Activated T-helper 17 cell treated with anti-CD3 and anti-CD28 coated beads, Interleukin-2, amount 50 U/mL, for 72 hours (primary cell): ENCODE measurements at places on chromosomes 12 and 14. TPM values are rescaled to one million over a fixed set of nuclear protein-coding genes. Genes with fewer than 3 reads are reported as not detected.

DNA sequence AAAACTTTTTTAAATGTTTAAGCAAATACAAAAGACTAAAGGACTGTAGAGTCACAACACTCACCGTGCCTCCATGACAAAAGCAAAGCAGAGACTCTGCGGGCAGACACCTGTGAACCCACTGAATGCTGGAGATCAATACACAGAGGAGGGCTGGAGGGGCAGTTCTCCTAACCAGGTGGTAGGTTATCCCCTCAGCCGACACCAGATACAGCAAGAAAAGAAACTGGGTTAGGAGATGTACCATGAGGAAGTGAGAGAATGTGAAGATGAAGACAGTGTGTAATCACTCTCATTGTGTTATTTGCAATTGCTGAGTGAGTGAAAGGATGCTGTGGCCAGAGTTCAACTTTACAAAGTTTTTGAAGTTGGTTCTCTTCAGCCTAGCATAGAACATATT is 480.3 kb downstream of the BCL11B start:
- no peak for ATAC-seq

PGF gene
- total RNA-seq = 0.48 TPM

ERP27 gene
- 5.2 TPM for total RNA-seq

DNA sequence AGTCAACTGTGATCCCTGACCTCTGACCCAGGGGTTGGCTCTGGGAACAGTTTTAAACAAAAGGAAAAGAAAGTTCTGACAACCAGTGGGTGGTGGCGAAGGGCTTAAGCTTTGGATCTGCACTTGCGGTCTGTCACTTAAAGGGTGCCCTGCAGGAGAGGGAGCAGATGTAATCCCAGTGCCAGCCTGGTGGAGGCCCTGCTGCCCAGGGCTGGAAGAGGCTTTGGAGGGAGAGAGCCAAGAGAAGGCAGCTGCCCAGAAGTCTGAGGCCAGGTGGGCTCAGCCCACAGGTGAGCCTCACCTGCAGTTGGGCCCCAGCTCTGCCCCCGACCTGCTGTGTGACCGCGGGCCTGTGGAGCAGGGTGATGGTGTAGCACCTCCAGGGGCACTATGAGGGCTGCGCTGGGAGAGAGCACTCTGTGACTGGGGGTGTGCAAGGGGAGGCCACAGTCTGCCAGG is 19.1 kb downstream of the SH2B3 start:
- no peak for ATAC-seq

GRCh38 chr14:97393244-97393643 is 596.1 kb downstream of the VRK1 start:
- no peak for ATAC-seq

- ATAC-seq = no peak
These were observed 22.2 kb downstream of the JAG2 start for GRCh38 chr14:105146181-105146975.

SLC35F4 gene
- not detected for total RNA-seq

- ATAC-seq = peak; percentile 70
These were observed 33.4 kb upstream of the SYNDIG1L start for GRCh38 chr14:74459289-74459946.

DNA sequence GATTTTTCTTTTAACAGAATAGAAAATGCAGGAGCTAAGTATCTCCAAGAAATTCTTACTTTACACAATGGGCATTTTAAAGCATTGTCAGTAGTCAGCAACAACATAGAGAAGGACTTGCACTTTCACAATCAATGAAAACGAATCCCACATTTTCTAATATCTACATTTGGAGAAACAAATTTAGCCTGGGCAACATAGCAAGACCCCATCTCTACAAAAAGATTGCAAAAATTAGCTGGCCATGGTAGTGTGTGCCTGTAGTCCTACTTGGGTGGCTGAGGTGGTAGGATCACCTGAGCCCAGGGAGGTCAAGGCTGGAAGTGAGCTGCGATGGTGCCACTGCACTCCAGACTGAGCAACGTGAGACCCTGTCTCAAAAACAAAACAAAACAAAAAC is 30.6 kb upstream of the C2CD5 start:
- ATAC-seq = no peak

- ATAC-seq = peak; percentile 21
These were observed 48.8 kb downstream of the LTBP2 start for GRCh38 chr14:74563233-74563585.

GRCh38 chr14:51424561-51425251 is 184.7 kb downstream of the TMX1 start:
- no peak for ATAC-seq
